H7 (cell line): ENCODE measurements at places on chromosomes 7 and 10.

GRCh38 chr7:85014936-85015660 lies 171.8 kb downstream of the SEMA3D start:
- DNase-seq = no peak

GRCh38 chr7:55515569-55516279 lies 56.6 kb downstream of the VOPP1 start:
- no peak for DNase-seq

- no peak for DNase-seq
These were observed 279.1 kb upstream of the PITRM1 start for GRCh38 chr10:3451516-3452172.

DNA sequence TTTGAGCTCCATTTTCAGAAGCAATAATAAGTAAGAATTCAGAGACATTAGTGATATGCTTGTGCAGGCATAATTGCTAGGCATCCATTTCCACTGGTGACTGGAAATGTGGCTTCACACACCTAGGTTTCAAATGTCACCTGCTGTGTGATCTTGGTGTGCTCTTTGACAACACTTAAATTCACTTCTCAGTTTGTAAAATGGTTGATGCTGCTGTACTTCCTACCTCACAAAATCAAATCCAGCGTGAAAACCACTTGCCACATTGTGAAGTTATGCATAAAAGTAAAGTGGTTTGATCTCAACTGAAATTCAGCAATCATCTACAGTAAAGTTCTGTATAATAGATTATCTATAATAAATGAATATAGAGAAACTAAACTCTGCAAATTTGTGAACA lies 82.4 kb downstream of the APBB1IP start:
- no peak for DNase-seq

- DNase-seq = peak; percentile 13
These were observed 186.3 kb upstream of the ADCY1 start for GRCh38 chr7:45387837-45388236.

DNA sequence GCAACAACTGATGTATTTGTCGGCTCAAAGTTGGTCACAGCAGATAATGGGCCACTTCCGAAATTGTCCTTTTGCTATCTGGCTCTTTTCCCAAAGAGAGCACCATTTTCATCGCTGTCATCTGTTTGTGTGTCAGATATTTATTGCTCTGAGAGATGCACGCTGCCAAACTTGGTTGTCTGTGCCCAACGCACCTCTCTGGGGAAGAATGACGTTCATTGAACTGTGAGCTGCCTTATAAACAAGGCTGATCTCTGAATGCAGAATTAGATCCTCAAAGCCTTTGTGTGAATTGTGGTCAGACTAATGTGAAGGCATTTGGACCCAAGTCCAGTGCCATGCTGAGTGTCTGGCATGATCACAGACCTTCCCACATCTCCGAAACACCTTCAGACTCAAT lies 174.7 kb upstream of the LYZL1 start:
- DNase-seq = no peak

GRCh38 chr10:44682507-44682906 lies 228.6 kb upstream of the TMEM72 start:
- DNase-seq = no peak

- no peak for DNase-seq
These were observed 655.5 kb upstream of the MGMT start for GRCh38 chr10:128811511-128811910.

DNA sequence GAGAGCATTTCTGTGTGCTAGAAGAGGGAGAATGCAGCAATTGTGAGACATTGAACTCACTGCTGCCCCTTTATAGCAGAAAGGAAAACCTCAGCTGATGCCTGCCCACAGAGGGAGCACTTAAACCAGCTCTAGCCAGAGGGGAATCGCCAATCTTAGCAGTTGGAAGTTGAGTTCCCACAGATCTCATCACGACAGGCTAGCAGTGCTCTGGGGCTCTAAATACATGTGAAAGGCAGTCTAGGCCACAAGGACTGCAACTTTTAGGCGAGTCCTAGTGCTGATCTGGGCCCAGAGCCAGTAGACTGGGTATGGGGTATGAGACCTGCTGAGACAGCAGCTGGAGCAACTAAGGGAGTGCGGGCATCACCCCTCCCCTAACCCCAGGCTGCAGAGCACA lies 25.2 kb upstream of the PRR15 start:
- no peak for DNase-seq
